ENCODE measurements at places on chromosomes 13 and 19.

DNA sequence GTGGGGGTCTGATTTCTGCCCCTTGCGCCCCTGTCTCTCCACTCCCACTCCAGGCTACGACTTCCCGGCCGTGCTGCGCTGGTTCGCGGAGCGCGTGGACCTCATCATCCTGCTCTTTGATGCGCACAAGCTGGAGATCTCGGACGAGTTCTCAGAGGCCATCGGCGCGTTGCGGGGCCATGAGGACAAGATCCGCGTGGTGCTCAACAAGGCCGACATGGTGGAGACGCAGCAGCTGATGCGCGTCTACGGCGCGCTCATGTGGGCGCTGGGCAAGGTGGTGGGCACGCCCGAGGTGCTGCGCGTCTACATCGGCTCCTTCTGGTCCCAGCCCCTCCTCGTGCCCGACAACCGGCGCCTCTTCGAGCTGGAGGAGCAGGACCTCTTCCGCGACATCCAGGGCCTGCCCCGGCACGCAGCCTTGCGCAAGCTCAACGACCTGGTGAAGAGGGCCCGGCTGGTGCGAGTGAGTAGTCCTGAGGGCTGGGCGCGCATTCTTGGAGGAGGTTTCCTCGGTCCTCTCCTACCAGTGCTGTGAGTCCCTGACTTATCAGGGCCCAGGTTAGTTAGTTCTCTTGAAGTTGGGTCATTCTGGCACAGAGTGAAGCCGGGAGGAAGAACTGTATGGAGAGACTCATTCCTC is 12.7 kb downstream of the EHD2 start:
- DNase-seq, result no peak

GRCh38 chr13:83440465-83440864 is 441.8 kb downstream of the SLITRK1 start:
- DNase-seq, result no peak

DNA sequence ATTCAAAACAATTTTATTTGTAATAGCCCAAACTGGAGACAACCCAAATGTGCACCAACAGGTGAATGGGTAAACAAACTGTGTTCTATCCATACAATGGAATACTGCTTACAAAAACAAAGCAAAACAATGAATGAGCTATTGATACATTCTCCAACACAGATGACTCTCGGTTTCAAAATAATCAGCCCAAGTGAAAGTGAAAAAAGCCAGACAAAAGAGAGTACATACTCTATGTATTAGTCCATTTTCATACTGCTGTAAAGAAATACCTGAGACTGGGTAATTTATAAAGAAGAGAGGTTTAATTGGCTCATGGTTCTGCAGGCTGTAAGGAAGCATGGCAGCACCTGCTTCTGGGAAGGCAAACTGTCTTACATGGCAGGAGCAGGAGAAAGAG is 65.2 kb upstream of the LRCH1 start:
- no peak for DNase-seq

DNA sequence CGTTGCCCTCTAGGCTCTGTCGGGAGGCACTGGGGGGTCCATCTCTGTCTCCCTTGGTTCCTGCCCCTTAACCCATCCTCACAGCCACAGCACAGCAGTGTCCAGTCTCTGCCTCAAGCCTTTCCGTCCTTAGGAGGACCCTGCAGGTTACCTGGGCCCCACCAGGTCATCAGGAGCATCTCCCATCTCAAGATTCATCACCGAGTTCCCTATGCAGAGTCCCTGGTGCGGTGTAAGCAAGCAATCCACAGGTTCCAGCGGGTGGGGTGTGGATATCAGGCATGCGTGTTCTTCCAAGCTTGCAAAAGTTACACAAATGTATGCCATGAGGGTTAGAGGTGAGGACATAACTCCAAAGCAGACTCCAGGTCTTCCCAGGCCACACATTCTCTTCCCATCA is 20.9 kb upstream of the GAS6 start:
- DNase-seq, result no peak

DNA sequence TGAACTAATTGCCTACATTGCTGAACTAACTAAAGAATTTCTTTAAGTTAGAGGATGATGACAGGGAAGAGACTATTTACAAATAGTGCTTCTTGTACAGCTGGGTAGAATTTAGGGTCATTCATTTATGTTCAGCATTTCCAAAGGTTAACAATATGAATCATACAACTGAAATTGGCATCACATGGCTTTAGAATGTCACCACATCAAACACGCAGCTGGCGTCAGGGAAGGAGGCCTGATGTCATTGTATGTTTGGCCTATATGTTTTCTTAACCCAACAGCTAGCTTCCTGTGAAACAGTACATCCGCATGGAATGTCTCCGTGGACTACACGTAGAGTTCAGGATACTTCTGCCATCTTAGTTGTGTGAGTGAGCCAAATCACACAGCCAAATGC is 99.0 kb upstream of the TNFSF11 start:
- DNase-seq, result no peak

DNA sequence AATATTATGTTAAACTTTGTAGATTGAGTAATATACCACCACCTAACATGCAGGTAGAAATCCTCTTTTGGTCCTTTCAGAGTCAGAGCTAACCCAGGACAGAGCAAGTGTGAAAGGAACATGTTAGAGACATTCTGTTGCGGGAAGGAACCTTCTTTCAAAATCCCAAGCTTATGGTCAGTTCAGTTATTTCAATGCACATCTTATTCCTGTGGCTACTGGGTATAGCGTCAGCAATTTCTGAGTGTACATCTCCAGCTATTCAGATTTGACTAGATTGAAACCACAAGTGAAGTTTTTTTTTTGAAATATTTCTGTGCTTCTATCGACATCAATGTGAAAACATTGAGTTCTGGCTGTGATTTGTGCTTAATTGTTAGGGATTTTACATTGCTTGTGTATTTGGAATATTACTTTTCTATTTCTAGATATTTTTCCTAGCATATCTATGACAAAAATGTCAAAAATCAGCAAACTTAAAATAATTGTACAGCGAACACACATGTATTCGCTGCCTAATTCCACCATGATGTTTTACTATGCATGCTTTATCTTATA is 165.3 kb downstream of the LMO7 start:
- no peak for DNase-seq

- DNase-seq, result no peak
These were observed 29.2 kb downstream of the ZNF844 start for GRCh38 chr19:12093777-12094176.

DNA sequence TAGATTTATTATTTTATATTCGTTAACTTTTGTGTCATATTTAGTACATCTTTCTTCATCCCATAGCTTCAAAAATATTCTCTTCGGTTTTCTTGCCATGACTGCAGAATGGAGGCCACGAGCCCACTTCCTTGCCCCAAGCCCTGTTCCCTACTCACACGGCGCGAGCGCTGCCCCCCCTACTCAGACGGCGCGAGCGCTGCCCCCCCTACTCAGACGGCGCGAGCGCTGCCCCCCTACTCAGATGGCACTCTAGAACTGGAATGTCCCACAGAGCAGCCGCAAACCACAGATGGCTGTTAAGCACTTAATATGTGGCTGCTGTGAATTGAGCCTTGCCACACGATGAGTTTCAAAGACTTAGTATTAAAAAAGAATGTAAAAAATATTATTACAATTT is 102.2 kb upstream of the PEG3 start:
- no peak for DNase-seq

GRCh38 chr13:108987517-108987916 is 358.1 kb downstream of the MYO16 start:
- DNase-seq, result no peak

- no peak for DNase-seq
These were observed 8.0 kb downstream of the CCDC194 start for GRCh38 chr19:17385878-17386611.

- no peak for DNase-seq
These were observed 97.9 kb downstream of the UGGT2 start for GRCh38 chr13:95955255-95955654.

DNA sequence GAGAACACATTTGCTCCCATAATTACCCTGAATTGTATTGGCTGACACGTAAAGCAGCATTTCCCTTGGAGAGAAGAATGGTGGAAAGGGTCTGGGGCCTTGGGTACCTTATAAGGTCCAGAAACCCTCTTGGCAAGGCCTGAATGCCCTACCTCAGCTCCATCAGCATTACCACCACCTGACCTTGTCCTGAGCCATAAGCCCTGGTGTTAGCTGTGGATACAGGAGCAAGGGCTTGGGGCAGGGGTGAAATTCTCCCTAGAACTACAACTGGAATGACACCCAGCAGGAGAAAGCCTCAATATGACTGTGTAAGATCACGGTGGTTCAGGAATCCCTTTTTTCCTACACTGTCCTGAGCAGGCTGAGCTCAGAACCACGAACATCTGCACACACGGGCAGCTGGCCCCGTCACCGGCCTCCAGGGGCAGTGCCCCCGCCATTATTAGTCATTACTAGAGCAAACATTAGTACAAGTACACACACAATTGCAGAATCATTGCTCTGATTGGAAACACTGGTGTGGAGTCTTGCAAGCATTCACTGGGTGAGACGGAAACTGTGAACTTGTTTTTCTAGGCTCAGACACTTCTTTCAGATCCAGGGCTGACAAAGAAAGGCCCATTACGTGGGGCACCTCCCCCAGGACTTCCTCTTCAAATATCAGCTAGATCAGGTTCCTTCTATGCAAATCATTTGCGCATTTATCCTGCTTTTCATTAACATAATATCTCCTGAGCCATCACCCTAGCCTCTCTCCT is 26.8 kb upstream of the MTIF3 start:
- DNase-seq, result no peak

Data from inflammatory macrophage treated with lipopolysaccharide for 1 hour (primary cell).